Sciatic nerve (tissue), 2 donors: ENCODE measurements at places on chromosomes 4 and X. TPM values are rescaled to one million over a fixed set of nuclear protein-coding genes. Genes with fewer than 3 reads are reported as not detected.

DNA sequence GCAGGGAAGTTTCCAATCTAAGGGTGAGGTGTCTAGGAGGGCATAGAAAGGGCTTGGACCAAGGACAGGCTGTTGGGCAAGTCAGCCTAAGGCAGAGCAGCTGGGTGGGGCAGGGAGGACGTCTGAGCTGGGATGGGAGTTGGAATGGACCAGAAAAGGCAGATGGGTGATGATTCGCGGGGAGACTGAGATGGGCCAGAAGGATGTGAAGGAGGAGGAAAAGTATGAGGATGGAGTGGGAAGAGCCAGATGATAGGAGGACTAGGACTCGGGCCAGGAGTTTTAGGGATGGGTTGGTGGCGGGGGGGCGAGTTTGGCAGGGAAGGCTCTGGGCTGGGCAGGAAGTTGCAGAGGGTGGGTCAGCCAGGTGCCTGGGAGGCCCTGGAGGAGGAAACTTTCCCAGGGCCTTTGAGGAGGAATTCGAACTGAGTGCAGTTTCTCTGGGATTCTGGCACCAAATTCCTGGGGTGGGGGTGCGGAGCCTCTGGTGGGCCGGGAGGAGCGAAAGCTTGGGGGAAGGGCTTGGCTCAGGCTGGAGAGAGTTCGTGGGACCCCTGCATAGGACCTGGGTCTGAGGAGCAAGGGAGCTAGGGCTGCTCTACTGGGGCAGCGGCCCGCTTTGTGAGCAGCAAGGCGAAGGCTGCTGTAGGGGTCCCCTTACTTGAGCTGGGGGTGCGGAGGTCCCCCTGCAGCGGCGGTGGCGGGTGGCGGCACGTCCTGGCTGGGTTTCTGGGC lies 8.7 kb upstream of the TIMP1 start:
- peak; percentile 74 for DNase-seq

Gene ITM2A
- 111 TPM for total RNA-seq

Gene MUC7
- not detected for total RNA-seq

GRCh38 chrX:53028678-53029077 lies 19.9 kb upstream of the GPR173 start:
- no peak for DNase-seq

Gene GABRG1
- total RNA-seq, result 1.4 TPM

Gene CPZ
- 7.0 TPM for total RNA-seq
